ENCODE measurements at places on chromosomes 11 and 22.

- DNase-seq, result no peak
Measured at GRCh38 chr22:22578702-22579424, 19.8 kb upstream of the PRAME start.

GRCh38 chr22:19429950-19430889, 1.3 kb downstream of the HIRA start:
- no peak for DNase-seq

DNA sequence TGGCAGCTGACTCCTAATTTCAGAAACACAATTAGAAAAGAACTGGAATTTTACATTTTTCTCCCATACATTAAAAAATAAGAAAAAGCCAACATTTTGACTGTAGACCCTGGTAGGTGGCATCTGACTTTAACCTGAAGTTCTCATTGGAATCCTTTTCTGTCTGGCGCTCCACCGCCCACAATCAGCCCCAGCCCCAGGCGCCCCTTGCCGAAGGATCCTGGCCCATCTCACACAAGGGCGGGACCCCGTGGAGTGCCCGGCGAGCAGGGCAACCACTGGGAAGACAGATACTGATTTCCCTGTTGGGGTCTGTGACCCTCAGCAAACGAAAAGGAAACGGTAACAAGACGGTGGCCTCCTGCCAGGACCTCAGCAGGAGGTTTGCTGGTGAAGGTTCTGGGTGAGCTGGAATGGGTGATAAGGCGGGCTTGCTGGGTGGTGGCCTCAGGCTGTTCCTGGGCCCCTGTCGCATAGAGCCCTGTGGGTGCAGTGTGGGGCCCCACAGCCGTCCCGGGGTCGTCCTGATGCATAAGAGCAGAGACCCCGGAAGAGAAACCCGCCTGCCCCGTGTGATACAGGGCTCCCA, 15.7 kb downstream of the TSPO start:
- DNase-seq, result no peak

DNA sequence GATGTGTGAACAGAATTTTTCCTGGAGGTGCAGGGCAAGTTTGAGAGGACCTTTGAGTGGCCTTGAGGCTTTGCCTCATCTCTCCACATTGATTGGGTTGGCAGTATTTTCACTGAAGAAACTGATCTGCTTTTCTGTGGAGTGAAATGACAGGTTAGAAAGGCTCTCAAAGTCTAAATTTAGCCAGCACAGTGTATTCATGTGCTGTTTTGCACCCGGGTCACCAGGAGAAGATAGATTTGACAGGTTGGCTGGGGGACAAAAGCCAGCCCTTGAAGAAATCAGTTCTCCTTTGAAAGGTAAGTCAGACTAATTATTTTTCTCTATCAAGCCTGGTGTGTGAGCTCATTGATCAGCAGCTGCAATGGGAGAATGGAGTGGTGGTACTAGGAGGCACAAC, 152.9 kb downstream of the DBX1 start:
- DNase-seq, result no peak

GRCh38 chr11:116386118-116386699, 386.6 kb downstream of the BUD13 start:
- no peak for DNase-seq

DNA sequence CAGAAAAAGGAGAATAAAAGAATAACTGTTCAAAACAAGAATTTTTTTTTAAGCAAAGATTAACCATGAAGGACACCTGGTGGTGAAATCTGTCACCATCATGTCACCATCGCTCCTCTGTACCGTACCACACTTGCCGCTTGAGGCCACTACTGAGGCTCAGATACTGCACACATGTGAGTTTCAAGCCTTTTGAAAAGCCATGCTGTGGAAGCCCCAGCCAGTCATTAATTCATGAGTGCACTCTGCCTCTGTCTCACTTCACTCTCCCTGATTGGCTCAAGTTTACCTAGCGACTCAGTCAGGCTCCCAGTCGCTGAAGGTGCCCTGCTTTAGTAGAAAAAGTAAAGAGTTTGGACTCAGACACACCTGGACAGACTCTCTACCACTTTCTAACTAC, 6.6 kb upstream of the MS4A12 start:
- DNase-seq, result no peak

Measured in NCI-H2029 treated with DMSO at 0.1 percent for 48 hours (cell line).